ENCODE measurements at places on chromosomes 3 and 15.

DNA sequence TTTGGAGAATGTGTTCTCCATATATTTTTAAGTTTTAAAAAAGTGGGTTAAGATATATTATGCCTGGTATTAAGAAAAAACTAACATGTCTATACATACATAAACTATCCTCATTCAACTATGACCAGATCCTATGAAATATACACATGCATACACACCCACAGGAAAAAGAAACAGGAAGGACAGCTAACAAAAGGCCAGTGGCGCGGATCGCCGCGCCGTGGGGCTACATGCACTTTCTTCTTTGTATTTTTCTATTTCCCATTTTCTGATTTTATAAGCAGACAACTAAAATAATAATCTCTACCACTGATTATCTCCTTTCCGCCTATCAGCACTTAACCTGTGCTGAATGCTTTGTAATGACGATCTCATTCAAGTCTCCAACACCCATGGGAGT is 160.1 kb downstream of the OR4M2 start:
- DNase-seq = no peak

DNA sequence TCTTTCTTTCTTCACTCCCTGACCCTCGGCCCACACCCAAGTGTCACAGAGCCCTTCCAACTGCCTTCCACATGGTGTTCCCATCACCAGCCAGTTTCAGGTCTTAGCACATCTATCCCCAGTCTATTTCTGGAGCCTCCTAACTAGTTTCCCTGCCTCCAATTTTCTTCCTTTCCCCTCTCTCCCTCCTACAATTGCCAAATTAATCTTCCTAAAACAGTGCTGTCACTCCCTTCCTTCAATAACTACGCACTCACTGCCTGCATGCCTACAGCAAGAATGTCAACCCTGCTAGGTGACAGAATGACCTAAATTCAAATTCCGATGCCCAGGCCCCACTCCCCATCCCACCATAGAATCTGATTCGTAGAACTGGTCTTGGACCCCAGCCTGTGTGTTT is 36.1 kb upstream of the CA12 start:
- DNase-seq = no peak

GRCh38 chr3:162015856-162016255 is 519.2 kb downstream of the OTOL1 start:
- DNase-seq = no peak

GRCh38 chr3:3783696-3784095 is 15.5 kb upstream of the LRRN1 start:
- DNase-seq = no peak

GRCh38 chr15:52527911-52528563 is 643 bp downstream of the MYO5A start:
- DNase-seq = peak; percentile 19

- DNase-seq = no peak
Measured at GRCh38 chr3:187022403-187023029, 92.2 kb downstream of the ST6GAL1 start.

GRCh38 chr3:141073580-141073979 is 22.4 kb downstream of the SPSB4 start:
- no peak for DNase-seq

DNA sequence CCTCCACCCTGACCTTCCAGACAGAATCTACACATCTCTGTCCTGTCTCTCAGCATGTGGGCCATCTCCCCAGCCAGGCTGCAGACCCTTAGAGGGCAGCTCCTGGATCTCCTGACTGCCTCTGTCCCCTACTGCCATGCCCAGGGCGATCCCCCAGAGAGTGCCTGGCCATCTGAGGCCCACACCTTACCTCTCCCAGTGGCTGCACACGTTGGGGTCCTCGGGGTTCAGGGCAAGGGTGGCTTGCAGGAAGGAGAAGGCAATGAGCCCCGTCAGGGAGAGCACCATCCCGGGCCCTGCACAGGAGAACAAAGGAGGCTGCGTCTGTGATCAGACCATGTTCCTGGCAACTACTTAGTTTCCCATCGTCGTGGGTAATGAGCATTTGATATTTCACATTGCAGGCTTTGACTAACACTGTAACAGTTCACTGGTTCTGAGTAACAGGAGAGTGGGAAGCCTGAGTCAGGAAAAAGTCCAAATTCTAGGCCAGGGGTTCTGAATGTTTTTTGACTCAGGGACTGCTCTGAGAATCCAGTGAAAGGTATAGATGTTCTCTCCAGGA is 125.4 kb downstream of the MEGF11 start:
- no peak for DNase-seq

GRCh38 chr3:39138804-39139415 is 14.5 kb downstream of the CSRNP1 start:
- no peak for DNase-seq

DNA sequence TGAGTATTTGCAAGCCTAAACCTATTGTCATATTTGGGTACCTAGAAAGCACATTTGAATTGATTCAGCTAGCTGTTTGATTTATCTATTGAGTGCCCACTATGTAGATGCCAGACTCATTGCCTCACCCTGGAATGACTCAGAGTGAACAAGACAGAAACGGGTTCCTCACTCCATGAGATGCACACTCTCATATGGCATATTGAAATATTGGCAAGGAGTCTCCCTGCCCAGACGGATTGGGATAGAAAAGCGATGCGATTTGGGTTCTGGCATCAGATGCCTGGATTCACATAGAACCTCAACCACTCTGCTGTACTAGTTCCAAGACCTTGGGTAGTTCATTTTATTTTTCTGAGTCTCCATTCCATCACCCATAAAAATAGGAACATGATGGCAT is 22.5 kb downstream of the LRRN1 start:
- no peak for DNase-seq

GRCh38 chr3:65112751-65113300 is 425.0 kb upstream of the ADAMTS9 start:
- no peak for DNase-seq

DNA sequence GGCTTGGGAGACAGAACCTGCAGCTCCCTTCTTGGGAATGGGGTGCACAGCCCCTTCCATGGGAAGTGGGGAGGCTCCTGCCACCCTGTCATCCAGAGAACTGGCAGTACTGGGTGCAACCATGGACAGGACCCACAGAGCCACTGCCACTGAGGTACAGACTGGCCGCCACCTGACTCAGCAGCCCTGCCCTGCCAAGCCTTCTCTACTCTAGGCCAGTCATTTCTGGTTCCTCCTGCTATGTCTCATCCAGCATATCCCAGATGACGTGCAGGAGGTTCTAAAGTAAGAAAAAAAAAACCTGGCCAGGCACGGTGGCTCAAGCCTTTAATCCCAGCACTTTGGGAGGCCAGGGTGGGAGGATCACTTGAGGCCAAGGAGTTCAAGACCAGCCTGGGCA is 76.9 kb upstream of the RPL32 start:
- DNase-seq = no peak

Measured in amniotic stem cell (primary cell).